Right lung (tissue), 10 donors: ENCODE measurements at places on chromosomes 7 and 10.

- DNase-seq: no peak
These were observed 375.5 kb downstream of the TCERG1L start for GRCh38 chr10:130935897-130936550.

DNA sequence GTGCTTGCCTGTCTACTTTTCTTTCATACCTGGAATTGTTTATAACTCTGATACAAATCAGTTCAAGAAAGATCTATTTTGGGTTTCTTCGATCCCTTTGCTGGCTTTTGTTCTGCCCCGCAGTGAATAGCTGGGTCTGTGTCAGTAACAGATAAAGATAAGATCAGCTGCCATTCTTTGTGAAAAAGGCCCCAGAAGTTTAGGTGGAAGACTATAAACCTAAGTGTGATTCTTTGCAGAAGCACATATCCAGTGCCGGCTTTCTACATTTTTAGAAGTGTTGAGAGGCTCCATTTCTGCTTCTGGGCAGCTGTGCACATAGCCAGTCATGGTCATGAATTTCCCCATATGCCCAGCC is 686.4 kb upstream of the C7orf33 start:
- no peak for DNase-seq

DNA sequence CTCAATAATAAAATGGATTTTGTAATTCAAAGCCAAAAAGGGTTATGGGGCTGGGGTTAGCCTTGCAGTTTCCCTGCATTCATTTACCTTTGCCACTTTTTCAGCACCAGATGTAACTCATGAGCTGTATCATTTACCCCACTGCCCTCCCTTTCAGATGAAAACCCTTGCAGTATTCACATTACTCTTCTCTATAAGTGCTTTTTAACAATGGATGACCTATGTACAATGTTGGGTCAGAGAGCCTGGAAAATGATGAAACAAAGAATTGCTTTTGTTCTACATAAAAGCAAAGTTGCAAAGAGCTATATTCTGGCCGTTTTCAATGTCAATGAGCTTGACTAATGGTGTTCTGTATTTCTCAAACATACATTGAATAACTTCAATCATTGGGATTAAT is 189.7 kb downstream of the TMEM26 start:
- DNase-seq: no peak

- DNase-seq: no peak
These were observed 37.3 kb upstream of the EXOC6 start for GRCh38 chr10:92810934-92811532.

GRCh38 chr7:322708-323111 is 32.7 kb downstream of the FOXL3 start:
- no peak for DNase-seq

DNA sequence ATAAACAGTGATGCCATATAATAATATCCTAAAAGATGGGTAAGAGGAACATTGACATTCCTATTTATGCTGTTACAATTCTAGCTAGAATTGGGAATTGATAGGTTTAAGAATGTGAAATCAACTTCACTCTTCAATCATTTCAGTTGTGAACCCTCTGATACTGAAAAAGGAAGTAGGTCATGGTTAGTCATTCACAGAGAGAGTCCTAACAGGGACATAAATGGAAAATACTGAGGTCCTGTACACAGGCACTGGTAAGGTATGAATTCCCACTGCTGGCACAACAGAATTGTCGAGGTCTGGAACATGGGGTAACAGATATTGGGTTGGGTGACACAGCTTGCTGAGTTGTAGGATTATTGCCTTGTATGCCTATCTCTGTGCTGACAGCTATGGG is 289.4 kb upstream of the LRRN3 start:
- DNase-seq: no peak

GRCh38 chr7:82595176-82595575 is 151.6 kb upstream of the CACNA2D1 start:
- no peak for DNase-seq

DNA sequence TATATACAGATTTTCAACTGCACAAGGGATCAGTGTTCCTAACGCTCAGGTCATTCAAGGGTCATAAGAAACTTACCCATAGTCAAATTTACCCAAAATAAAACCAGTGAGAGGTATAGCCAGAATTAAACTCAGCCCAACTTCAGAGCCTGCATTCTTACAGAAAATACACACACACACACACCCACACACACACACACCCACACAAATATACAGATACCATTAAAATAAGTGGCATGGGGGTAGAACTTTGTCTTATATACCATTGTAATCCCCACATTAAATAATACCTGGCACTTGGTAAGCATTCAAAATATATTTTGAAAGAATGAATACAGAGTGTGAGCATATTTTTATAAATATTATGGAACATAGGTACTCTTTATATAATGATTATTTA is 93.8 kb downstream of the CHCHD3 start:
- no peak for DNase-seq

DNA sequence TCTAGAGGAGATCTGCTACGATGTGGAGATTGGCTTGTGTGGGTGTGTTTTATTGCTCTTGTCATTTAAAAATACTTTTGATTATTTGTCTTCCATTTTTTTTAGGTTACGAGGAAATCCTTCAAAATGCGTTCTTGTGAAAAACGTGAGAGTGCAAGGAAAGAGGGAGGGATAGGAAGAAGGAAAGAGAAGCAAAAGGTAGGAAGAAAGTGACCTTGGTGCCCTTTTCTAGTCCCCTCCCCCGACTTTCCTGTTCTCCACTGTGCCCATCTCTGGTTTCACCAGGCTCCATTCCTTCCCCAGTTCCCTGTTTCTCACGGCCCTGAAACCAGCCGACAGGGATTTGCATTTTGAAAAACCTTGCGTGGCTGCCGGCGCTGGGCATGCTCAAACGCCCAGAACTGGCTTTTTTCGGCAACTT is 506 bp upstream of the GNAI1 start:
- DNase-seq: no peak

GRCh38 chr7:15854841-15855524 is 168.5 kb upstream of the MEOX2 start:
- DNase-seq: no peak

GRCh38 chr7:88259656-88260380 is 40.0 kb upstream of the SRI start:
- no peak for DNase-seq

- no peak for DNase-seq
These were observed 358.1 kb downstream of the PRPF18 start for GRCh38 chr10:13944823-13945222.

GRCh38 chr10:71218046-71218650 is 5.8 kb downstream of the UNC5B start:
- no peak for DNase-seq
